ENCODE measurements at places on chromosomes 12 and 14.

GRCh38 chr12:18467620-18468245 is 206.4 kb downstream of the PIK3C2G start:
- DNase-seq = no peak

GRCh38 chr12:45415393-45415817 is 199.5 kb downstream of the ANO6 start:
- DNase-seq = no peak

DNA sequence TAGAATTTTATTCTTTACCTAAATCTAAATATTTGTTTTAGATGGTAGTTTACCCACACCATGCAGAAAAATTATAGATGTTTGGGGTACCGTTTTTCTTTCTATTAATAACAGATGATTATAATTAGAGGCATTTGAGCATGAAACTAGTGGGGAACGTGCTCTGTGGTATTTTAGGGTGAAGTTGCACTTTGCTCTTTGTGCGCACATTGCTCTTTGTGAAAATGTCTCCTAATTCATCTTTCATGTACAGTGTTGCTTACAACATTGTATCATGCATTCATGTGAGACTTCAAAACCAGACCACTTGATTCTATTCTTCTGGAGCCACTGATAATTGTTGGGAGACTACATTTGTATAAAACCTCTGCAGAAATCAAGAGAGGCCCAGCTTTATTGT is 449.1 kb upstream of the RGS6 start:
- no peak for DNase-seq

DNA sequence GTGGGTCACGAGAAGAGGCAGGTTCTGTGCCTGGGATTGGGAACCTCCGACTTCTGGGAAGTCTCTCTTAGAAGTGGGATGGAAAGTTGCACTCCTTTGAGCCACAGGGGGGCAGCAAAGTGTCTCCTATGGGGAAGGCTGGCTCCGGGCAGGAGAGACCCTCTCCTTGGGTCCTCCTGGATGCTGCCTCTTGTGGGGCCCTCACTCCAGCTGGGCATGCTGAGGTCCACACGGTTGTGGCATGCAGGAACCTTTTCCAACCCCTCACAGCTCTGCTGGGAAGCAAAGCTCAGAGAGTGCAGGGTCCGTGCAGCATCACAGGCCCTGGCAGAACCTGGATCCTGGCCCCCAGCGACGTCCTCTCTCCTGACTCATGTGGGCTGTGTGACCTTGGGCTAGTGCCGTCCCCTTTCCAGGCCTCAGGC is 17.4 kb downstream of the SDSL start:
- no peak for DNase-seq

DNA sequence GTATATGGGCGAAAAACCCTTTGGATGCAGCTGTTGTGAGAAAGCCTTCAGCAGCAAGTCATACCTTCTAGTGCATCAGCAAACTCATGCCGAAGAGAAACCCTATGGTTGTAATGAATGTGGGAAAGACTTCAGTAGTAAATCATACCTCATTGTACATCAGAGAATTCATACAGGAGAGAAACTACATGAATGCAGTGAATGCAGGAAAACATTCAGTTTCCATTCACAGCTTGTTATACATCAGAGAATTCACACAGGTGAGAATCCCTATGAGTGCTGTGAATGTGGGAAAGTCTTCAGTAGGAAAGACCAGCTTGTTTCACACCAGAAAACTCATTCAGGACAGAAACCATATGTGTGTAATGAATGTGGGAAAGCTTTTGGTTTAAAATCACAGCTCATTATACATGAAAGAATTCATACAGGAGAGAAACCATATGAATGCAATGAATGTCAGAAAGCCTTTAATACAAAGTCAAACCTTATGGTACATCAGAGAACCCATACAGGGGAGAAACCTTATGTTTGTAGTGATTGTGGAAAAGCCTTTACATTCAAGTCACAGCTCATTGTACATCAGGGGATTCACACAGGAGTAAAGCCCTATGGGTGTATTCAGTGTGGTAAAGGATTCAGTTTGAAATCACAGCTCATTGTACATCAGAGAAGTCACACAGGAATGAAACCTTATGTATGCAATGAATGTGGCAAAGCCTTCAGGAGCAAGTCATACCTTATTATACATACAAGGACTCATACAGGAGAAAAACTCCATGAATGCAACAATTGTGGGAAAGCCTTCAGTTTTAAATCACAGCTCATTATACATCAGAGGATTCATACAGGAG is 21.4 kb downstream of the ZNF268 start:
- DNase-seq = no peak

DNA sequence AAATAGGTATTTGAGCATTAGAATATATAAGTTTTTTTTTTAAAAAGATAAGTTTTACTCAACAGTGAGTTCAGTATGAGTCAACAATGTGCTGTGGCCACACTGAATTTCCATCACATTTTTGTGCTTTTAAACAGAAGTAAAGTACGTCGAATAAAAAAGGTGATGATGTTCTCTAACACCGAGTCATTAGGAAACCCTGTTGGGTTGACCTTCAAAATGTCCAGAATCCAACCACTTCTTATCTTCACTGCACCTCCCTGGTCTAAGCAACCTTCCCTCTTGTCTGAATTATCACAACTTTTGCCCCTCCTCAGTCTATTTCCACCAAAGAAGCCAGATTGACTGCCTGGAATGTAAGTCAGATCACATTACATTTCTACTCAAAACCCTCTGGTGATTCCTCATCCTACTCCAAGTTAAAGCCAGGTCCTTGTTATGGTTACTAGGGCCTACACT is 43.0 kb upstream of the SYCP3 start:
- DNase-seq = no peak

GRCh38 chr12:111807232-111807631 is 34.8 kb upstream of the MAPKAPK5 start:
- DNase-seq = no peak

DNA sequence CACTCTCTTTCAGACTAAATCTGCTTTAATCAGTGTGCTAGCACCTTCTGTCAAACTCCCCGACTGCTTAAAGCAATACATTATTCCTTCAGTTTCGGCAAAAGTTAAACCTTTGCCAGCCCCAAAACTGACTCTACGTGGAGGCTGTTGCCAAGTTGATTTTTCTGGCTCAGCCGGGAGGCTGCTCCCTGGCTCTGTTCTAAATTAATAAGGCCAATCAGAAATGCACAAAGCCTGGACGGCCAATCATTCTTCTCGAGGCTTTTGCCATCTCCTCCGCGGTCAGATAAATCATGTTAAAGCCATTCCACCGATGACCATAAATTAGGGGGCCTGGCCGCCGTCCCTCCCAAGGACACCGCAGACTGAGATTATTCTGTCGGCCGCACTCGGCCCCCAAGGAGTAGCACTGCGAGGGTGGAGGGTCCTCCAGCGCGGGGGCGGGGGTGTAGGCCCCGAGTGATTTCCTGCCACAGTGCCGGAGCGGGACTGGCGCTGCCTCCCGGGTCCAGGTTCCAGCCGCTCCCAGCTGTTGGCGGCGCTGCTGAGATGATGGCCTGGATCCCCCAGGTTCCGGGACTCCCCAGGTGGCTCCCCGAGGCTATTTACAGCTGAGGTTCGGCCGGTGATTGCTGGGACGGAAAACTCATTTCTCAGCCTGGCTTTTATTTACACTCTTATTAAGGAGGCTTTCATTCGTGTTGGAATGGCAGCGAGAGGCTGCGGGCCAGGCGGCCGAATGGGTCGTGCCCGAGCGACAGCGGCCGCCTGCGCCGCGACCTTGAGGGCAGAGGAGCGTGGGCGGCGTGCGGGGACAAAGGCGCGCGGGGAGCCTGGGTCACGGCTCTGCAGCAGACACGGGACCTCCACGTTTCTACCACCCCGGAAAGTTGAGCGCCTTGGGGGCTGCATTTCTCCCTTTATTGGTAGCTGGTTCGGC is 165.1 kb downstream of the MON2 start:
- no peak for DNase-seq

DNA sequence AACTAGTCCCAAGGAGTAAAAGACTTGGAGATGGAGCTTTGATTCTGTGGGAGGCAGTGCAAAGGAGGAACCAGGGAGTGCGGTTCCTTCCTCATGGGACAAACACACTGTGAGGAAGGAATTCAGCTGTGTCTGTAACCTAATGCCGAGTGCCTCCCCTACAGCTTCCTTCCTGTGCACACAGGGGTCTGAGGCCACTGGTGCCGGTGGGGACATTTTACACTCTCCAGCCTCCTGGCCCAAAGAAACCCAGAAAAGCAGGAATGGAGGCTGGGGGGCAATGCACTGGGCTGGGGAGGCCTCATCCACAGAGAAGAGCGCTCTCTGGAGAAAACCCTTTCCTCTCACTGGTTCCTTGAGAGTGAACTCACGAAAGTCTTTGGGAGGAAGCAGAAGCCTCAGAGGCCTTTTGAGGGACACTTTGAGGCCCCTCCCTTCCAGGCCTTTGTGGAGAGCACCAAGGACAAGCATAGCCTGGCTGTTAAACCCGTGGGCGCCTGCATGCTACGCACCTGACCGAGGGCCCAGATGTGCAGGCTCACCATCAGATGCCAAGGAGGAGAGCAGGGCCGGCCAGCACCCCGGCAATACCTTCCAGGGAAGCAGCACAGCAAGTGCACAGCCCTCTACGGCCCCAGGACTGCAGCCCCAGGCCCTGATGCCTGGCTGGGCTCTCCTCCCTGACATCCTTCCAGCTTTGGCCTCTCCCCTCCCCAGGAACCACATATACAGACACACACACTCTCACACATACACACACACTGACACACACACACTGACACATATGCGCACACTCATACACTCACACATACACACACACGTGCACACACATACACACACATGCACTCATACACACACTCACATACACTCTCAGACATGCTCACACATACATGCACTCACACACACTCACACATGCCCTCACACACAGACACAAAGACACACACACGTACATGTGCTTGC is 52.0 kb downstream of the NFKBIA start:
- DNase-seq = no peak

- no peak for DNase-seq
Measured at GRCh38 chr12:42019746-42020145, 124.9 kb downstream of the GXYLT1 start.

- no peak for DNase-seq
Measured at GRCh38 chr12:26046906-26047305, 77.9 kb downstream of the BHLHE41 start.

GRCh38 chr12:14836336-14837210 is 6.8 kb downstream of the ART4 start:
- no peak for DNase-seq

GRCh38 chr14:91830777-91831176 is 36.6 kb downstream of the TC2N start:
- no peak for DNase-seq

GRCh38 chr12:93902736-93903562 is 225.8 kb downstream of the CRADD start:
- no peak for DNase-seq

DNA sequence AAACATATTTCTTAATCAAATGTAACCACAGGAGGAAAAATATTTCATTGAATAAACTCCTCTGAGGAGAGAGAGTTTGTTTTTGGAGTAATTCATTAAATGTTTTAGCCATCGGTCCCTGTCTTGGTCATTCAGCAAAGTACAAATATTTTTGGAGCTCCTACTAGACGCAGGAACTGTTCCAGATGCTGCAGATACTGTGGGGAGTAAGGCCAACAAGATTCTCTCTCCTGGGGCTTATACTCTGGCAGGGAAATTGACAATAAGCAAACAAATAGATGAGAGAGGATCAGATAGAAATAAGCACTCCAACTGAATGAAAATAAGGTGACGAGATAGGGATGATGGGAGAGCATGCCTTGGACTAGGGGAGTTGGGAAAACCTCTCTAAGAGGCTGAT is 264.1 kb downstream of the TTC8 start:
- DNase-seq = no peak

GRCh38 chr14:95523051-95523814 is 6.8 kb upstream of the SYNE3 start:
- peak; percentile 19 for DNase-seq

DNA sequence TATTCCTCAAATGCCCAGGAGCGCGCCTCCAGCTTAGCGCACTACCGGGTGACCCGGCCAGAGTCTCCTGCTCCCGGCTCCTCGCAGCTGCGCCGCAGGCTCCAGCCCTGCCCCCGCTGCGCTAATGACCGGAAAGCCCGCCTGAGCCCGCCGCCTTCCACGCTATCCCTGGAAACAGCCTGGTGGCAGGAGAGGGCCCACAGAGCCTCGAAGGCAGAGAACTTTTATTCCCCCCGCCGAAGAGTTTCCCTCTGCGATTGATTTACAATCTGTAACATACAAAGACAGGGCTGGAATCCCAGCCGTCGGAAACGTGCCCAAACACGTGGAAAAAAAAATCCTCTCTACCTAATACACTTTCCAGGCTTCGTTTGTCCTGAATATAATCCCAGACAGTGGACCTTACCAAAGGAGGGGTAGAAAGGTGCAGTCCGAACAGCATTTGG is 1.5 kb downstream of the COL2A1 start:
- no peak for DNase-seq

DNA sequence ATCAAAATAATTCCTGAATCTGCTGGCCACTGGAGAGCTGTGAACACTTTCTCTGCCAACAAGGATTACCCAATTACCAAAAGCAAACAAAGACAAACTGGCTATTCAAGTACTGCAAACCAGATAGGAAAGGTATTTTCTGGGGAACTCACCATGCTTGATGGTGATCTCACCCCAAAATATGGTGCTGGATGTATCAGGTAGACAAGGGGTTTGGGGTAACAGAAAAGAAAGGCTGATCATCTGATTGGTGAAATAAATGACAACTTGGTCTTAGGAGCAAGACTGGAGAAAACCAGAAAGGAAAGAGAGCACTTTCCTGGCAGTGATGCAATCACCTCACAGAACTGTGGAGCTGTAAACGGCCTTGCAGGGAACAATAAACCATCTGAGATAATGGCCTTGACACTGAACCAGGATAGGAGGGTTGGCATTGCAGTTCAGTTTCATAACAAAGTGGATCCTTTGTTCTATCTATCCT is 31.0 kb upstream of the NPFF start:
- no peak for DNase-seq

DNA sequence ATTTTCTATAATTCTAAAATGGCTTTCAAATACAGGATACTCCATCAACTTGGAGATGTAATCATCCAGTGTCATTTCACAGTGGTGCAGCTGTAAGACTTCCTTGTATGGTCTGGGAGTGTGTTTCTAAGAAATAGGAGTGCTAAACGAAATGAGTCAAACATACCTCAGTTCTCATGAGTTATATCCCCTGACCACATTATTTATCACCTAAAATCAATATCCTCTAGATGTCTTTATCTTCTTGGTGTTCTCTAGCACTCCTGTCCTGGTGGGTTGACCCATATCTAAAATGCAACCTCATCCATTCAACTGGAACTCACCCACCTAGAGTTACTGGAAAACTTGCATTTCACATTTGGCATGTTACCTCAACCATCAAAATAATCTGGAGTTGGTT is 33.2 kb downstream of the TMEM30B start:
- DNase-seq = no peak
